Fibroblast of mammary gland (primary cell): ENCODE measurements at places on chromosomes 3 and 15.

- peak; percentile 99 for DNase-seq
These were observed 276.6 kb downstream of the UACA start for GRCh38 chr15:70486451-70487386.

DNA sequence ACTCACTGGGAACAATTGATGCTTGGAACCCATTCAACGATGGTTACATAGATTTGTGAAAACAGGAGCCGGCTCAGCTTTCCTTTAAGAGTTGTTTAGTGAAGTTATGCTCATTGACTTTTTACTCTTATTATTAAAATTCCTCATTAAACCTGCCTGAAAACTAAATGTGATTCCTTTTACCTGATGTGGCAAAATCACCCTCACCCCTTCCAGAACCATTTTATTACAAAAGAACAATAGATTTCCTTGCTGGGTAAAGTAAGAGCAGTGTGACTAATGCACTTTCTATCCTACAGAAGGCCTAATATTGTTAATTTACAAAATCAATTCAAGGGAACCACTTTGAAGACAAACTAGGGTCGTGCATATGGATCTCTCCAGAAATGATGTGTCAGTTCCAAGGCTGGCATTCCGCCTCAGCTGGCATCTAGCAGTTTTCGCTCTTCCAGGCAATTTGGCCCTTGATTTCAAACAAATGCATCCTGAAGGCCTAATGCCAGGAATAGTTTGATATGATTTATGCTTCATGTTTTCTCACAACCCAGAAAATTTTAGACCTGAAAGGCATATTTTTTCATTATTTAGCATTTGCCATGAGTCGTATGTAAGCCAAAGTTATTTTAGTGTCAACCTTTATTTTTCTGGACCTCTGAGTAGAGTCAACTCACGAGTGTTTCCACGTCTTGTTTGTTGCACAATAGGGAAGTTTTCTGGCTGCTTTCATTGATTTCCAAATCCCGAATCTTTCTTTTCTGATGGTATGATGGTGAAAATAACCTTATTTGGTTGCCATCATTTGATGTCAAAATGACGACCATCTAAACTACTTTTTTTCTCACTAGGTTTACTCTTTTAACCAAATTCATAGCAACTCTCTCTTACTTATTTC, 447.8 kb downstream of the MECOM start:
- peak; percentile 3 for DNase-seq

DNA sequence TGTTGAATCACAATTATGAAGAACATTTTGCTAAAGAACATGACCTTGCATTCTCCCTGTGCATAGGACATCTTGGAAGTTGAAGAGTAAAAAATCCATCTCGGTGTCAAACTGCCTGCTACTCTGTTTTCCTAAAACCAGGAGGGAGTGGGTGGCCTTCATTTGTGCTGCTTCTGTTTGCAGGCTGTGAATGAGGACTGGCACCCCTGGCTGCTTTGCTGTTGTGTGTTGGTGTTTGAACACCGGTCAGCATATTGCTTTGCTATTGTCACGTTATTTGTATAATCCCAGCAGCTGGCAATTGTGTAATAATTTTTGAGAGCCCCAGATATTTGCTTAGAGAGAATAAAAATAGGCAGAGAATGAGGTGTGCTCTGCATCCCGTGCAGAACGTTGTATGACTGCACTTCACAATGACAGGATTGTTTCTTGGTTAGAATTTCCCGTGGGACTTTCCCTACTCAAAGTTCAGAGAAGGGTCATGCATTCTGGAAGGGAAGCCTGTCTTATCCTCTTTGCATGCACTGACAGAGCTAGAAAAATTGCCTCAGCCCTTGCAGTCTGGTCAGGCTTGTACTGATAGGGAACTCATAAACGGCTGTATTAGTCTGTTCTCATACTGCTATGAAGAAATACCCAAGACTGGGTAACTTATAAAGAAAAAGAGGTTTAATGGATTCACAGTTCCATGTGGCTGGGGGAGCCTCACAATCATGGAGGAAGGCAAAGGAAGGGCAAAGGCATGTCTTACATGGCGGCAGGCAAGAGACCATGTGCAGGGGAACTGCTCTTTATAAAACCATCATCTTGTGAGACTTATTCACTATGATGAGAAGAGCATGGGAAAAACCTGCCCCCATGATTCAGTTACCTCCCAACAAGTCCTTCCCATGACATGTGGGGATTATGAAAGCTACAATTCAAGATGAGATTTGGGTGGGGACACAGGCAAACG, 16.3 kb downstream of the SV2B start:
- no peak for DNase-seq

GRCh38 chr3:170507063-170507462, 78.8 kb downstream of the SLC7A14 start:
- DNase-seq = no peak

DNA sequence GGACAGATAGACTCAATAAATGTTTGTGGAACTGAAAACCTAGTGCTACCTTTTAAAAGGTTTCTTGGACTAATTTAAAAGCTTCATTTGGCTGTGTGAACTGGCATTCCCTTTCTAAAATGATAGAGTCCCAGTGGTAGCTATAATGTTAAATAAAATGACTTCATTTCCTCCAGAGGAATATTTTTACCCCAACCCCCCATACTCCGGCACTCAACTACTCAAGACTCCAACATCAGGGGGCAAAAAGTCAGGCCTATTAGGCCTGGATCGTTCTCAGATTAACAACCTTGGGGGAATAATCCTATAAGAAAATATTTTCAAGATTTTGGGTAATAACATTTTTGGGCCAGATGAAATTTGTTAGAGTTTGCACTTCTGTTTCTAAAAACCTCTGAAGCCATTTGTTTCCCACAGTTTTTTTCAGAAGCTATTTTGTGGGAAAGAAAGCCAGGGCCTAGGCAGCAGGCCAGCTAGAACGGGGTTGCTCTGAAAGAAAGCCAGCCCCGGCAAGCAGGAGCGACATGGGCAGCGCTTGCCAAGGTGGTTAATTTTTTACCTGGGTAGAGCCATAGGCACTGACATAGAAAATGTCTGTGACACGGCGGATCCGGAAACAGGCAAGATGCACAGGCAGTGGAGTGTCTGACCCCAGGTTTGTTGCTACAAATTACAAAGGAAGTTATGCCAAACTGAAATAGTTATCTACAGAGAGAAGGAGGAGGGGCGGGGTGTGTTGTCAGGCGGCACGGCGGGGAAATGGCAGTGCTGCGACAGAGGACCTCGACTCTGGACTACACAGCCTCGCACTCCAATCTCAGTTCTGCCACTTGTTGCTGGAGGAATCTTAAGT, 84.6 kb downstream of the MAGI1 start:
- no peak for DNase-seq

GRCh38 chr3:197297002-197297401, 1.4 kb downstream of the DLG1 start:
- no peak for DNase-seq

- DNase-seq = no peak
These were observed 209.0 kb downstream of the GAP43 start for GRCh38 chr3:115832265-115832664.

DNA sequence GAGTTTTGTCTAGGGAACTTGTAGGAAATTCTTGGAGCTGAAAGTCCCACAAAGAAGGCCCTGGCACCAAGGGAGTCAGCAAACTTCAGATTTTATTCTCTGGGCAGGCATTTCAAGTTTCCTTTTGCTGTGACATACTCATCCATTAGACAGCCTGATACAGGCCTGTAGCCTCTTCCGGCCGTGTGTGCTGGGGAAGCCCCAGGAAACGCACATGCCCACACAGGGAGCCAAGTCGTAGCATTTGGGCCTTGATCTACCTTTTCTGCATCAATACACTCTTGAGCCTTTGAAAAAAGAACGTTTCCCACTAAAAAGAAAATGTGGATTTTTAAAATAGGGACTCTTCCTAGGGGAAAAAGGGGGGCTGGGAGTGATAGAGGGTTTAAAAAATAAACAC, 15.0 kb downstream of the TIGIT start:
- DNase-seq = no peak

DNA sequence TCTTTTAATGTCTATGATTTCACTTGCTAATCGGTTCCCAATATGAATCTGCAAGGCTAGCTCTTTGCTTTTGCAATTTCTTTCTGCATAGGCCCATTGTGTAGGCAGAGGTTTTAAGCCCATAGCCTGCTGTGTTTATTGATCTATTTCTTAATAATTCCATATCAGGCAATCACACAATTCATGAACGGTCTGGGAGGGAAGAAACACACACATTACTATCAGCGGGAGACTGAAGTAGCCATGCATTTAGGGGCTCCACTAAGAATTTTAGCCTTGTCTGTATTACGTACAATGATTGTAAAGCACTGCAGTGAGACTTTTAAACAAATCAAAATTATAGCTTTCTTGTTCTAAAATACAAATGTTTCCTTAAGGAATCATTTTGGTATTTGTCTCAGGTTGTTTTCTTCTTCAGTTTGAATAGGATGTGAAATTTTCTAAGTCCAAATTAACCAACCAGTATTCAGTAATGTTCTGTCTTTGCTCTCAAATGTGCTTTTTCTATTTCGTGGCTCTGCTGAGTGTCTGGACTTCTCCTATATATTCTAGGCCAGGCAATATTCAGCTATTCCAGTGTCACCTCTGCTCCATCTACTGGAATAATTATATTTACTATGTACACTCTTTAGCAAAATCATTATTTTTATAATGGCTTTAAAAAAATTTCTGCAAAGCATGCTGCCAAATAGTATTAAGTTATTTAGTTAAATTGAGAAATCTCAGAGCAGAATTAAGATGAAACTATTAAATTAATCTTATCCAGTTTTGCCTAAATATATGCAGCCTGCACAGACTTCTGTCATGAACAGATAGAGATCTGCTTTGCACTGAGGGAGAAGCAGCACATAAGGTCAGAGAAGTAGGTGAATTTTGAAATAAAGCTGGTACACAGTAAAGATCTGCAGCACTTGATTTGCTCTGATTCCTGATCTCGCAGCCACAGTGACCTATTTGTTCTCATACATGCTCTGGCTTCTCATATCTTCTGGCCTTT, 103.0 kb upstream of the NAALADL2 start:
- no peak for DNase-seq

DNA sequence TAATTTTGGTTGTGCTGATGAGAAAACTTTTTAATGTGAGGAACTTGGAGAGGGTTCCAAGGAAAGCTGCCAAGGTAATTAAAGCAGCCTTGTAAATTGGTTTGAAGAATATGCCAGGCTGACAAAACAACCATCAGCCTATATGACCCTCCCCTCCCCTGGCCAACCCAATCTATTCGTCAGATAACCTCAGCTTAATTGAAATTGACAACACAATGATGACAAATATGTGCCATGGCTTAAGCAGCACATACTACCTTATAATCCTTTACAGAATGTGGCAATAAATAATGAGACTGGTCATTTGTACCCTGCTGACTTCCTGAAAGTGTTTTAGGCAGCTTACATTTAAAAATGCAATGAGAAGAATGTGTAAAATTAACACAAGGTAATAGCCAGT, 118.2 kb downstream of the EFHB start:
- DNase-seq = no peak

GRCh38 chr15:37995461-37996347, 61.3 kb downstream of the TMCO5A start:
- DNase-seq = peak; percentile 91

- no peak for DNase-seq
These were observed 223.4 kb downstream of the SNRPN start for GRCh38 chr15:25177955-25178801.

GRCh38 chr15:78750566-78750965, 60.7 kb downstream of the ADAMTS7 start:
- peak; percentile 3 for DNase-seq

DNA sequence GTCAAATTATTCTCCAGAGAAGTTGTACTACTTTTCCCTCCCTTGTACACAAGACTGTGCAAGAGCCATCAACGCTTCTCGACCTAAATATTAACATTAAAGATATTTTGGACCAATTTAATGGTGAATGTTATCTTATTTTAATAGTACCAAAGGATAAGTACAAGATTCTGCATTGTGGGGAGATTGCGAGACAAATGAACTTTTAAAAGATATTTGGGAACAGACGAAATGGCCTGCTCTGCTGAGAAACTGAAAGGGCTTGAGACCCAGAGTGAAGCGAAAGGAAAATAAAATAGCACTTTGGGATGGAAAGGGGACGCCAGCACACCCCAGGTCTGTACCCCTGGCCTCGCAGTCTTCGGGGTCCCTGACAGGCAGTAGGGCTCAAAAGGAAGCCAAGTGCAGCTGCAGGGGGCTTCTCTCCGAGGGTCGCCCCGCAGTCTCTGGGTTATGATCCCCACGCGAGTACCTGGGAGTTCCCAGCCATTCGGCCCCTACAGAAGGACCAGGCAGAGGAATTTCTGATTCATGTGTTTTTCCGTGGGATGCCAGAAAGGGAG, 97.6 kb upstream of the VGLL3 start:
- no peak for DNase-seq

- no peak for DNase-seq
These were observed 534.0 kb upstream of the NAALADL2 start for GRCh38 chr3:174325171-174325570.

GRCh38 chr3:138213398-138214085, 26.4 kb downstream of the ARMC8 start:
- no peak for DNase-seq

DNA sequence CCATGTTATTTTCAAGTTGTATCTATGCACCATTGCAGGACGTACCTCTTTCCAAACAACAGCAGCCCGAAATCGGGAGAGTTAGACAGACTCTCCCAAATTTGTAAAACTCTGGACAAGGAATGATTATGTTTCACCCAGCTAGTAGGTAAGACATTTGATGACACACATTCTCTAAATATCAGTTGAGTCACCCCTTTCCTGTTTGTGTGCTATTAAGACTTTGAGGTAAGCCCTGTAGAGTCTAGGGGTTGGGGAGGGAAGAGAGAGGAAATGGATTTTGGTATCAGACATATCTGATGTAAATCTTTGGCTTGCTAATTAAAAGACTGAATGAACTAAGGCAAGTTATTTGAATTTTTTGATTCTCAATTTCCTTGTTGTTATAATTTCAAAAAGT, 999.0 kb downstream of the TUSC7 start:
- DNase-seq = peak; percentile 29

GRCh38 chr3:12356175-12356574, 67.3 kb downstream of the PPARG start:
- no peak for DNase-seq

- DNase-seq = no peak
These were observed 57.4 kb downstream of the OSTN start for GRCh38 chr3:191256405-191256804.

GRCh38 chr3:18233987-18234716, 191.0 kb downstream of the SATB1 start:
- no peak for DNase-seq

DNA sequence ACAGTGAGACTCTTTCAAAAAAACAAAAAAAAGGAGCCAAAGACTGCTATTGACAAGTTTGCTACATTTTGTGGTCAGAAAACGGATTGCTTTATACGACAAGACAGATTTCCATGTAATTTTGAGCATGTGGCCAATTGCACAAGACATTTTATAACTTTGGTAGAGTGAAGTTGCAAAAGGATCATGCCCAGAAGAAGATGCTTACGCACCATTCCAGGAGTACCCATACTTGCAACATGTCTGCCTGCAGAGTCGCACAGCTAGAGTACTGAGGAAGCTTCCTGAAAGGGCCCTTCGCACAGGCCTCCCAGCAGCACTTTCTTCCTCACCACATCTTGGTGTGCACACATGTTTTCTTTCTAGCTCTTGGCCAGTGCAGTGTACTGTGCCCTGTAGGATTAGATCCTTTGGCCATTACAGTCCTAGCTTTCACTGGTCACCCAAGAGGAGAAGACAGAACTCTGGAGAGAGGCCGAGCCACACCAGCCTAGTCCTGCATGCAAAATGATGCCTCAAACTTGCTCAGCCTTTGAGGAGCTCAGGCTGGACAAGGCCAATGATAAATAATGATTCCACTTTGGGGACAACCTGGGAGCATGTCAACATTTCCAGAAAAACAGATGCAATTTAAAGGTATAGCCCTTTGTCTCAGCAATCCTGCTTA, 11.7 kb downstream of the CHDH start:
- no peak for DNase-seq
